ENCODE measurements at places on chromosomes 2 and 18. TPM values are rescaled to one million over a fixed set of nuclear protein-coding genes. Genes with fewer than 3 reads are reported as not detected.
A peak's percentile ranks its signal among the peaks of the same experiment; 100 is the strongest.

- DNase-seq: no peak
Measured at GRCh38 chr2:128315829-128316776, 2.6 kb downstream of the HS6ST1 start.

- no peak for DNase-seq
Measured at GRCh38 chr2:107804608-107805498, 21.8 kb upstream of the RGPD4 start.

DNA sequence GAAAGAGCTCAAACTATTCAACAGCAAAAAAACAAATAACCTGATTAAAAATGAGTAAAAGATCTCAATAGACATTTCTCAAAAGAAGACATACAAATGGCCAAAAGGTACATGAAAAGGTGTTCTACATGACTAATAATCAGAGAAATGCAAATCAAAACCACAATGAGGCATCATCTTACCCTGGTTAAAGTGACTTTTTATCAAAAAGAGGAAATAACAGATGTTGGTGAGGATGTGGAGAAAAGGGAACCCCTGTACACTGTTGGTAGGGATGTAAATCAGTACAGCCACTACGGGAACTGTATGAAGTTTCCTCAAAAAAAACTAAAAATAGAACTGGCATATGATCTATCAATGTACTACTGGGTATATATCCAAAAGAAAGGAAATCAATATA is 39.8 kb upstream of the TMEM163 start:
- no peak for DNase-seq

SP140 gene
- total RNA-seq: 1.1 TPM

DNA sequence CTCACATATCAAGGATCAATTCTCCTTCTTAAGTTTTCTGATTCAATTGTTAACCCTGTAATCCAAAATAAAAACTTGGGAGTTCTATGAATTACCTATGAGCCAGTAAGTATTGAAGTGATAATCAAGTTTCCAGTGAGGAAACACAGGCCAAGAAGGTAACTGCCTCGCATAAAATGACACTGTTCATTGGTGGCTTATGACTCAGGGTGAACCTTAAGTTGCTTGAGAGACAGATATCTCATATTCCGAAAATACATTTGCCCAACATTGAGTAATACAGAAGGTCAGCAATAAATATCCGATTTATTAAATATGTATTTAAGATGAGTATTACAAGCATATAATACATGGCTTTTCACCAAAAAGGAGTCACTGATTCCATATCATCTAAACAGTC is 31.9 kb downstream of the PSME4 start:
- DNase-seq: no peak

DNA sequence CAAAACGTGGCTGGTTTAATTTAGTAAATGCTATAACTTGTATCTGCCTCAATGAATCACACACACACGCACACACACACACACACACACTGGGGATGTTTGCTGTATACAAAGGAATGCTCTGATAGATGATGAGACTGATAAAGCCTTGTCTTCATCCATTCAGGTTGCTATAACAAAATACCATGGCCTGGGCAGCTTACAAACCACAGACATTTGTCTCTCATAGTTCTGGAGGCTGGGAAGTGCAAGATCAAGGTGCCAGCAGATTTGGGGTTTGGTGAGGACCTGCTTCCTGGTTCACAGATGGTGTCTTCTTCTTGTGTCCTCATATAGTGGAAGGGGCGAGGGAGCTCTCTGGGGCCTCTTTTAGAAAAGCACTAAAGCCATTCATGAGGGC is 149.5 kb upstream of the HDAC4 start:
- no peak for DNase-seq

KCNE4 gene
- total RNA-seq: 3.7 TPM

FSHR gene
- not detected for total RNA-seq

- no peak for DNase-seq
Measured at GRCh38 chr2:239864247-239865058, 160.7 kb downstream of the NDUFA10 start.

GRCh38 chr2:84894131-84894586 is 11.3 kb upstream of the TMSB10 start:
- no peak for DNase-seq

GRCh38 chr2:10787176-10787968 is 25.2 kb downstream of the PDIA6 start:
- no peak for DNase-seq

DNA sequence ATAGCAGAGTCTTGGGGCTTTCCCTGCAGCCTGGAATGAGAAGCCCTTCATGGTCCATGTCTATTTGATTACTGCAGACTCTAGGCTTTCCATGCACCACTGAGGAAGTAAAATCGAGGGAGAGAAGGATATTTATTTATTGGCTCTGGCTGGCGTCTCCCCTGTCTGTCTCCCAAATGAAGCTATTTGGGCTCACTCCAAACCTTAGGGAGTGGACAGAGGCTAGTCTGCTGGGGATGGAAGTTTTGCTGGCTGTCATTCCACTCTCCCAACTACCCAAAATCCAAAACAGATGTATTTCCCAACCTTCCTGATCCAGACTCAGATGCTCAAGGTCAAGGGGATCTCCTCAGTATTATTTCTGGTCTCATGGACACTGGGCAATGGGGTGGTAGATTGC is 33.7 kb downstream of the TMEM17 start:
- no peak for DNase-seq

DNA sequence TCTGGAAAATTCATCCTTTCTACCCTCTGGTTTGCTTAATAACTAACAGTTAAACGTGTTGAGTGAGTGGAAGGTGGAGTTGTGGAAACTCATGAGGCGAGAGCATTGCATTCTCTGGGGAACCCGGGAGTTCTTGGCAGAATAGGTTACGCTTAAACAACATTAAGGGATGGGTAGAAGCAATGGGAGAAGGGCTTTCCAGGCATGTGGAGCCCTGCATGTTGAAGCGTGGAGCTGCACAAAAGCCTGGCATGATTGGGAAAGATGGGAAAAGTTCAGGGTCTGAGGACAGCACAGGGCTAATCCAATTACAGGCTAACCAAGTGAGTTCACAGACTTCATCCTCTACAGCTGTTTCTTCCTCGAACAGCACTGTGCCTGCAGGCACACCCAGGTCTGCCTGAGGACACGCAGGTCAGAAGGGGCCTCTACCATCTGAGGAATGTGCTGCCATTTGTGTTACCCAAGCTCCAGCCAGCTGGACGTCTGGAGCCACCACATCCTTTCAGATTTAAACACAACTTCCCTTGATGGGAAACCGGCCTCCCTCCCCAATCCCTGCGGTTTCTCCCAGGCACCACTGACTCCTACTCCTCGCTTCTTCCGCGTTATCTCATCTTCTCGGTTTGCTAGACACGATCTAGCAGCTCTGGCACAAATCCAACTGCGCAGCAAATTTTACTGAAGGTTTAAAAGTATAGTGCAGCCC is 164.2 kb downstream of the ANTXR1 start:
- DNase-seq: no peak

HOXD12 gene
- total RNA-seq: not detected

NGEF gene
- total RNA-seq: 22.8 TPM

DNA sequence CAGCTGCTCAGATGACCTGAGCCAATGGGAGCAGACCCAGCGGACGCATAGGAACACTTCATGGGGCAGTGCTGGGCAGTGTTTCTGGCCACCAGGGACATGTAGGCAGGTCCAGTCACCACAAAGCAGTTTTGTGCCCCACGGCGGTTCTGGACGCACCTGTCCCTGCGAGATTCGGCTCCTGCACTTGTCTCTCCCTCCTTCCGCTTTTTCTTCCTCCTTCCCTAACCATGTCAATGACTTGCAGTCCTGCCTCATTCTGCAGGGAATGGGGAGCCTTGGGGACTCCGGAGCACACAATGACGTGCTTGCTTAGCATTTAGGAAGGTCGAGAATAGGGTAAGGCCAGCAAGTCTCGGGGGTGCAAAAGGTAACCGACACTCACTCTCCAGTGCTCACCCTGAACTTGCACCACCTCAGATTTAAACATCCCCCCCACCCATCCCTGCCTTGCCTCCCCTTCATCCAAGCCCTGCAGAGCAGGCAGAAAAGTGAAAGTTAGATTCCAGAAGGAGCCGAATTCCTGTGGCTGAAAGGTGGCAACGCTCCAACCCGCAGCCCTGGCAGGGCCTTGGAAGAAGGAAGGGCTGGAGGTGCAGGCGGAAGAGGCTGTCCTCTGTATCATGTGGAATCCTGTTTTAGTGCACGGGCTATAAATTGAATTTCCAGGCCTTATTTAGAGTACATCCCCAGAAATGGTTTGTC is 40.5 kb upstream of the ATG16L1 start:
- peak; percentile 18 for DNase-seq

- no peak for DNase-seq
Measured at GRCh38 chr2:211127501-211127900, 571.1 kb downstream of the CPS1 start.

THSD7B gene
- total RNA-seq: 20.0 TPM

DNA sequence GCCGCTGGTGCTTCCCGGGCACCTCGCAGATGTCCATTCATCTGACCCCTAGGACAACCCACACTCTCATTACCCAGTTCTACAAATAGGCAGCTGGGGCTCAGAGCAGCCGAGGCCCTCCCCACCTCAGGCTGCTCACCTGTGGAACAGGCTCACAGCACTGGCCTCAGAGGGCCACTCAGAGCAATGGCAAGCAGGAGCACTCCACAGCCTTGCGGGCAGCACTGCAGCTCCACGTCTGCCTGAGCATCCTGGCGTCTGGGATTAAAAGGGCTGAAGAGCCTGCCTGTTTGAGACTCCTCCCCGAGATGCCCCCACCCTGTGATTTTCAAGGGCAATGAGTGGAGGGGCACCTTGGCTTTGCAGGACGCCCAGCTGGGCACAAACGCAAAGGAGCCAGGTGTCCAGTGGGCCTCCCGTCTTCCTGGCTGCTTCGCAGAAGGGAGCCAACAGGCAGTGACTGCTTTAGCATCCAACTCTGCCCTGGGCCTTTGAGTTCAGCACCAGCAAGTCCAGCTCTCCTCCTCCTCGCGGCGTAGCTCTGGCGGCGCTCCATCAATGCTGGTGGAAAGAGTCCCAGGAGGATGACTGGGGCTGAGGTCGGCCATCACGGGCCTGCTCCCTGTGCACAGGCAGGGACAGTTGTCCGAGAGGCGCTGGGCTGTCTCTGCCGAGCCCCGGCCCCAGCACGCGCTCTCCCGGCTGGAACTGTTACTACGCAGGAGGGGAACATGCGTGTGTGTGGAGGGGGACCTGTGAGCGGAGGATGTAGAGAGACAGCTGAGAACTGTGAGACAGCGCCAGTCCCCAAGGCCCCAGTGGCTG is 297.2 kb downstream of the NDUFA10 start:
- DNase-seq: no peak

DNA sequence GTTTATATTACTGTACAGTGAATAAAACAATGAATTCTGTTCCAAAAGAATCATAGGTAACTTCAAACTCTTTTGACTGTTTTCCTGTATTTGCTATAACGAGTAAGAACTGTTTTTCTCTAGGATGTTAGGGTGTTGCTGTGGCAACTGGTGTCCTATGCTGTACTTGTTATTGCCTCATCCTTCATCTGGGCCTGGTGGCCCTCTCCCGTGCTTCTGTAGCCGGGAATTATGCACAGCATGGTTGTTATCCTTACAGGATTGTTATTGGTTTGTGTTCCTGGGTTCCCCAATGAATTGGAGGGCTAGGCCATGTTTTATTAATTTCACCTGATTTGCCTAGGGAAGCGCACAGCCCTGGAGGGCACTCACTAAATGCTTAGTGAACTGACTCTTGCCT is 279.2 kb downstream of the PTPRM start:
- DNase-seq: no peak

- DNase-seq: no peak
Measured at GRCh38 chr2:42636934-42637333, 68.5 kb downstream of the MTA3 start.

GRCh38 chr18:9782073-9782857 is 74.2 kb downstream of the RAB31 start:
- DNase-seq: no peak

WNT10A gene
- total RNA-seq: not detected

GRCh38 chr2:16104949-16105668 is 164.8 kb downstream of the MYCN start:
- no peak for DNase-seq

- DNase-seq: no peak
Measured at GRCh38 chr18:14747513-14748474, at the start of gene ANKRD30B. TSS of gene ANKRD30B (plus strand) at chr18:14748172. CDS start at chr18:14748420, 248 bp downstream.

RBM44 gene
- total RNA-seq: 5.1 TPM

- DNase-seq: no peak
Measured at GRCh38 chr18:78770139-78770822, 209.3 kb upstream of the SALL3 start.

REG3A gene
- total RNA-seq: not detected

- DNase-seq: no peak
Measured at GRCh38 chr2:65775839-65776238, 343.4 kb upstream of the SPRED2 start.

- no peak for DNase-seq
Measured at GRCh38 chr2:72135921-72136320, 11.7 kb downstream of the CYP26B1 start.

DNA sequence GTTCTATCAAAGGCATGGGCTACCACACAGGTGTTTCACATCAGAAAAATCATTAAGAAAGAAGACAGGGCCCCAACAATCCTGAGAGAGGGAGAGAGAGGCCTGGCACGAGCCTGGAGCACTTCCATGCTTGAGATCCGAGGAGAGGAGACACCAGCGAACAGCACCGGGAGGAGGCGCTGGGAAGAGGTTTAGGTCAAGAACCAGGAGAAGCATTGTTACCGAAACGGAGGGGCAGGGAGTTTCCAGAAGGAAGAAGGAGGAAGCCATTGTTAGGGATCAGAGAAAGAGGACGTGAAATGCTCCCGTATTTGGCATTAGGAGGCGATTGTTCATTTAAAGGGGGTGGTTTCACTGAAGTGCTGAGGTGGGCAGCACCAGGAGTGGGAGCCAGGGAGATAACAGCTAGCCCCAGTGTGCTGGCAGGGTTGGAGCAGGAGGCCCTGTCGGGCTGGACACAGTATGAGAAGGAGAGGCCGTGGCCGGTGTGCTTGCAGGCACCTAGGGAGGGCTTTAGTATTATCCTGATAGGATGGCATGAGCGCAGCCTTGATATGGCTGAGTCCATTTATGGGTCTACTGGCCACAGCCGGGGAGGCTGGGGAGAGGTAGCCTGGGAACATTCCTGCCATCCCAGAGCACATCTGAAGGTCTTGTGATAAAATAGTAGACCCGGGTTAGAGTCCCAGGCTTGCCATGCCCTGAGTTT is 244.9 kb downstream of the KLHL29 start:
- DNase-seq: no peak

GRCh38 chr2:170122883-170123547 is 54.9 kb upstream of the MYO3B start:
- no peak for DNase-seq

GRCh38 chr2:105432749-105433148 is 33.9 kb upstream of the FHL2 start:
- DNase-seq: no peak

- no peak for DNase-seq
Measured at GRCh38 chr2:215439980-215440512, 4.2 kb upstream of the FN1 start.

DNA sequence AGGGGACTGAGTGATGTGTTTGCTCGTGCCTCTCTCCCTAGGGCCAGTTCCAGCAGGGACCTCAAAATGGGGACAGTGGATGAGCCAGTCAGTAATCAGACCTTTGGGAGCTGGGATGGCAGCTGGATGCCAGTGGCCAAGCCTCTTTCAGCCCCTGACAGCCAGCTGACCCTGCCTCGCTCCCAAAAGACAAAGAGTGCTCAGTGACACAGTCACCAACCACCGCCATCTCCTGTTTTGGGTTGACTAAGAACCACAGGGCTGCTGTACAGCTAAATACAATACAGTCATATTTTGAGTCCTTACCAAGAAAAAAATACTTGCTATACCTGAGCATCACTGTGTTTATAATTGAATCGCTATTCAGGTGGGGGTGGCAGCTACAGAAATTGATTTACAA is 75.7 kb downstream of the POU3F3 start:
- DNase-seq: peak; percentile 14

XDH gene
- not detected for total RNA-seq
